ENCODE measurements at places on chromosomes 7 and 10. TPM values are rescaled to one million over a fixed set of nuclear protein-coding genes. Genes with fewer than 3 reads are reported as not detected.

ASB13 gene
- total RNA-seq, result 34.6 TPM

DNA sequence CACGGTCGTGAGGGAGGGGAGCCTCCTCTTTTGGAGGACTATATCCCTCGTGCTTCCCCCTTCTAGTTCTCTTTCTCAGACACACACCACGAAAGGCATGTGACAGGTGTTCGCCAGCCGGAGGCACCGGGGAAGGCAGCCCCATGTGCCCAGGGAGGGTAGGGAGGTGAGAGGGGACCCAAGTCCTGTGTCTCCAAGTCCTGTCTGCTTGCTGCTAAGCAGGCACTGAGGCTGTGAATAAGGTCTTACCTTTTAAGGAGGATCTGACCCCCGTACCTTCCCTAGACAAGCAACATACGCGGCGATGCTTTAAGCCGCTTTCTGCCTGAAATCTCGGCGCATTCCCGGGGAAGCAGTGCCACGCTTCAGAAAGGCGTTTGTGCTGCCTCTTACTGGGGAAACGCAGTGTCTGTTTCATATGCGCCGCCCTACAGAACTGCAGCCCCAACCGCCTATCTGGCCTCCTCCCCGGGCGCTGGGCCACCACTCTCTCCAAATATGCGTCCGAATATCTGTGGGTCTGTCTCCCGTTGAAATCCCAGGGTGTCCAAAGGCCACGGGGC, 770 bp downstream of the PLXNA4 start:
- DNase-seq, result peak; percentile 22

- no peak for DNase-seq
These were observed 102.1 kb upstream of the ANLN start for GRCh38 chr7:36287371-36288241.

STAG3 gene
- total RNA-seq, result 1.8 TPM

GRCh38 chr7:69598487-69599285, 411 bp downstream of the AUTS2 start:
- DNase-seq, result no peak

- no peak for DNase-seq
These were observed 432.9 kb downstream of the GATA3 start for GRCh38 chr10:8487346-8487745.

GRCh38 chr10:131183546-131184045, 127.9 kb downstream of the TCERG1L start:
- no peak for DNase-seq

CCNJ gene
- total RNA-seq, result 8.8 TPM

- DNase-seq, result peak; percentile 42
These were observed 179.7 kb downstream of the PRKCQ start for GRCh38 chr10:6400331-6400730.

ZNF316 gene
- total RNA-seq, result 35.9 TPM

DNA sequence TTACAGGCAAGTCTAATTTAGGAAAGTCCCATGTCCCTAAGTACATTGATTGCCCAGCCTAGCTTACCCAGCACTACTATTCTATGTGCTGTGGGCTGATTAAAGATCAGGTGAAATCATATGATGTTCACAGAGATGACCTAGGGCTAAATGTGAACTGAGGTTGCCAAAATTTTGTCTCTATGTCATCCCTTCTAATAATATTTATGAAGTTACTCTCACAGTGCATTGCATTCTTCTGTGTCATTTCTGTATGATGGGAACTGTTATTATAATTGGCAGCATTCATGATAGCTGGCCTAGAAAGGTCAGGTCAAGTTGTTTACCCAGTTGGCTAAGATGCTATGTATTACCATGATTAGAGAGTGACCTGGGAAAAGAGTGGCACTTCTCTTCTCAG, 2.8 kb upstream of the PDK4 start:
- no peak for DNase-seq

DNA sequence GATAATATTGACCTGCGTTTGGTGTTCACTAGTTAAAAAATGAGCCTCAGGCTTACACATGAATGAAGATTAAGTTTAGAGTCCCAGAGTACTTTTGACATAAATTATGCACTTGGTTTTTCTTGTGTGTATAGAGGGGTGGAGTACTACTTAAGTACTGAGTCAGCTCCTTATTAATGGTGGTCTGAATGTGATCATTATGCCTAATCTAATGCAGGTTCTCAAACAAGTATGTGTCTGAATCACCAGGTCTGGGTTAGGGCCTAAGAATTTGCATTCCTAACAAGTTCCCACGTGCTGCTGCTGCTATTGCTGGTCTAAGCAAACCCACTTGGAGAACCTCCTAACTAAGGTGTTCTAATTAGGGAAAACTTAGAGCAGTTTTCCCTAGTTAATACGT, 30.7 kb upstream of the STOX1 start:
- no peak for DNase-seq

LRRD1 gene
- total RNA-seq, result 0.19 TPM

GRCh38 chr7:129807863-129808262, 144.9 kb downstream of the UBE2H start:
- DNase-seq, result no peak

DNA sequence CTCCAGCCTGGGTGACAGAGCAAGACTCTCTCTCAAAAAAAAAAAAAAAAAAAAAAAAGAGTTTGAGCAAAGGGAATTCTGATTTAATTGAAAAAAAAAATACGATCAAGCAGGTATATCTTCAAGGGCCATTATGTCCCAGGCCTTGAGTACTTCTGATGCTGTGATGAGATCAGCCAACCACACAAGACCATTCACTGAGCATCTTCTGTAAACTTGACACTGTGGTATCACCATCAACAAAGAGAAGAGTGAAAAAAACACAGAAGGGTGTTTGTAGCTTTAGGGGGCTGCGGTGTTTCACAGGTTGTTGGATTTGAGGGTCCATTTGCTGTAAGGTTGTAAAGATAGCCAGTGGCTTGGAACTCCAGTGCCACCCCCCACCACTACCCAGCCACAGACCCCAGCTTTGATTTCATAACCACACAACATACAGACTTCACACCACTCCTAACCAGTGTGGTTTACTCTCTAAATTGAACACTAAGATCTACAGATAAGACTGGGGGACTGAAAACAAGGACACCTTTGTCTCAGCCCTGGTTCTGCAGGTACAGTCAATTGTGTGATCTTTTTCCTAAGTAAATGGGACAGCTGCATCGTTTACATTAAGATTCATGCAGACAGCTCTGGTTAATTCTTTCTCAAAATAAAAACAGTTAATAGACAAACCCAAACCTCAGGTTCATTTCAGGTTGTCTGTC, 66.4 kb downstream of the CDC123 start:
- no peak for DNase-seq

ZPBP gene
- not detected for total RNA-seq

DNA sequence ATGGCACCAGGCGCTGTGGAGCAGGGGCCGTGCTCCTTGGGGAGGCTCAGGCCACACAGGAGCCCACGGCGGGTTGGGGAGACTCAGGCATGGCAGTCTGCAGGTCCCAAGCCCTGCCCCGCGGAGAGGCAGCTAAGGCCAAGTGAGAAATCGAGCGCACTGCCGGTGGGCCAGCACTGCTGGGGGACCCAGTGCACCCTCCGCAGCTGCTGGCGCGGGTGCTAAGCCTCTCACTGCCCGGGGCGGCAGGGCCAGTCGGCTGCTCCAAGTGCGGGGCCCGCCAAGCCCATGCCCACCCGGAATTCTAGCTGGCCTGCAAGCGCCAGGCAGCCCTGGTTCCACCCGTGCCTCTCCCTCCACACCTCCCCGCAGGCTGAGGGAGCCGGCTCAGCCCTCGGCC, 57.1 kb downstream of the COL28A1 start:
- DNase-seq, result no peak

CUL1 gene
- 69.0 TPM for total RNA-seq

DNA sequence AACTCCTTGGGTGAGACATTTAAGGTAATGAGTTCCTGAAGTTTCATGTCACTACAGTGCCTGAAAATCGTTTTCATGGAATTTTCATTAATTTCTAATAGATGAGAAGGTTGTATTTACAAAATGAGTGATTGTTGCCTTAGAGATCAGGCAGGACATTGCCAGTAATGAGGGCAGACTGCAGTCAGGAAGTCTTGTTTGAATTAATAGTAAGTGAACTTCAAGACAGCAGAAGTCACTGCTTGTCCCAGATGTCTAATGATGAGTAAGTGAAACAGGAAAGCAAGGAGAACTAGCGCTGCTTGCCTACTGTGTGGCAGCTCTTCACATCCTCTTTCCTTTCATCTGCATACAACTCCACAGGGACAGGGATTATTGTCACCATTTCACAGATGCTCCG, 237.4 kb downstream of the BAMBI start:
- DNase-seq, result no peak

DNA sequence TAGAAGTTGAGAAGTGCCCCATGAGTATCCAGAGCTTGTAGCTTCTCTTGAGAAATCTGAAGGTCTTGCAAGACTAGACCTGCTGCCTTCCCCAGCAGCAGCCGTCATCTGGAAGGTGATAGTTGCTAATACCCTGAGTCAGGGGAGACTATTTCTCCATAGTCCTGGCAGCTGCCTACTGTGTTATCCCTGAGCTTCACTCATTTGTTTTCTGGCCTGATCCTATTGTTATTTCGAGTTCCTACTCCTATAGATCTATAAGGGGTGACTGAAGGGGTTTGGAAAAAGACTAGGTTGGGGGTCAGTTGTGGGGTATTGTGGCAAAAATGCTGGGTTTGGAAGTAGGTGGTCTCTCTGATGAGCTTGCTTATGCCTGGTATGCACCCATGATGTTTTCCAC, 297.8 kb downstream of the CNTNAP2 start:
- no peak for DNase-seq

- DNase-seq, result peak; percentile 71
These were observed 24.7 kb upstream of the ADCYAP1R1 start for GRCh38 chr7:31027161-31027965.

SLC29A4 gene
- 0.69 TPM for total RNA-seq

GRCh38 chr7:94311515-94311914, 83.2 kb upstream of the COL1A2 start:
- no peak for DNase-seq

- peak; percentile 23 for DNase-seq
These were observed 84.3 kb downstream of the CD36 start for GRCh38 chr7:80722616-80723195.
